Activated CD8-positive, alpha-beta T cell treated with anti-CD3 and anti-CD28 coated beads for 36 hours (primary cell): ENCODE measurements at places on chromosomes 12 and 14.
A peak's percentile ranks its signal among the peaks of the same experiment; 100 is the strongest.

DNA sequence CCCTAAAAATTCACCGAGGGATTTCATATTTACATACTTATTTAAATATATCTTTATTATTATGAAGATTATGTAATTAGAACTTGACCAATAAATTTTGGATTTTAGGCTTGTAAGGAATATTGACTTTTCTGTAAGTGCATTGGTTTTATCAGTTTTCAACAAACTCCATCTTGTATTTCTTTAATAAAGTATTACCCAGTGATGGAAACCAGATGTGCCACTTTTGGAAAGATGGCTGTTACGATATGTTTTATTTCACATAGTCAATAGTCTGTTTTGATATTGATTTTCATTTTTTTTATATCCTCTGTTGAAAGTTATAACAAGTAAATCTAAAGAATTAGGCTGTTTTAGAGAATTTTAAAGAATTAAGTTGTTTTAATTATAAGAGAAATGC lies 1.8 kb downstream of the MON2 start:
- DNase-seq = no peak

DNA sequence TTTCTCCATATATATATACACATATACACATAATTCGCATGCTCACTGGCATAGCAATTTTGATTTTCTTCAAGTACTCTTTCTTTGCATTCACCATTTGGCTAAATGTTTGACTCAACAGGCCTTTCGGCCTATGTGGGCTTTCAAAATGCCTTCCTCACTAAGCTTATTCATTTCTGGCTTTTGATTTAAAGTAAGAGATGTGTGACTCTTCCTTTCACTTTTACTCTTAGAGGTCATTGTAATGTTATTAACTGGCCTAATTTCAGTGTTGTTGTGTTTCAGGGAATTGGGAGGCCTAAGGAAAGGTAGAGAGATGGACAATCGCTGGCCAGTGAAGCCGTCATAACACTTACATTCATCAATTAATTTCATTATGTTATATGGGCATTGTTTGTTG lies 14.5 kb upstream of the KLRD1 start:
- peak; percentile 53 for DNase-seq

GRCh38 chr14:95440496-95440895 lies 76.0 kb downstream of the SYNE3 start:
- no peak for DNase-seq

- no peak for DNase-seq
These were observed 7.4 kb upstream of the LLPH start for GRCh38 chr12:66137937-66138336.

DNA sequence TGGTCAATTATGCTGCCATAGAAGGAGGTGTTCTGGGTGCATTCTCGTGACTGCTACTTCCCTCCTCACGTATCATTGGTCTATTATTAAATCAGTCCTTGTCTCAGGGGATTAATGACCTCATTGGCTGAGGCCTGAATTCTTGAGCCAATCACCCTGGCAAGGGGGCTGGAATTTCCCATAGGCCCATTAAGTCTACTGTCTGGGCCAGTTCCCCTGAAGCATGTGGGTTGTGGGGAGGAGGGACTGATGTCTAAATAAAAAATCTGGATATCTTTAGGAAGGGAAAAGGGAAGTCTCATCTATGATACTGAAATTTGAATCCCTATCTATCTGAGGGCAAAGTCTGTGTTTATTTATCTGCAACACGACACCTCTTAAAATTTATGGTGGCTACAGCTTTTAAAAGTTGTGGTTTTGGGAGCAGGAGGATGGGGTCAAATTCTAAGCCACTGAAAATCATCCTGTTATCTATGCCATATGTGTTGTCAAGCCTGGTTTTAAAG lies 71.9 kb downstream of the DYRK2 start:
- DNase-seq = no peak

DNA sequence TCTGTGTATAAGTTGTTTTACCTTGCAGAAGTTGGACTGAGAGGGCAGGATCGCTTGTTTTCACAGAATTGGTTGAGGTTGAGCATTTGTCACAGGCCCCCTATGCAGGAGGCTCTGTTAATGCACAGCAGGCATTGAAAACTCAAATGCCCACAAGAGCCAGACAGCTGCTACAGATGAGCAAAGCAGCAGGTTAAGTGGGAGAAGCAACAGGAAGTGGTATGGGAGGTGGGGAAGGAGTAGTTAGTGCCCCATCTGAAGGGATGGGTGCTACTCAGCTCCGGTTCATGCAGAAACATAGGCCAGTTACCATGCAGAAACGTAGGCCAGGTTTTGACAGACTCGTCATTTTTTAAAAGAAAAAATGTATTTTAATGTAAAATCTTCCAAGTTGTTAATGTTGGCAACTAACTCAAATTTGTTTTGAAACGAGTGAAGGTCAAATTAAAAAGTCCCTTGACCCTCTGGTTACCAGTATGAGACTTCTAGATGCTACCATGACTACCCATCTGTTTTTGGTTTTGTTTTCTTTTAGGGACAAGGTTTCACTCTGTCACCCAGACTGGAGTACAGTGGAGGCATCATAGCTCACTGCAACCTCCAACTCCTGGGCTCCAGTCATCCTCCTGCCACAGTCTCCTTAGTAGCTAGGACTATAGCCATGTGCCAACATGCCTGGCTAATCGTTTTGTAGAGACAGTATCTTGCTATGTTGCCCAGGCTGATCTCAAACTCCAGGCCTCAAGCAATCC lies 84.7 kb upstream of the FRMD6 start:
- DNase-seq = peak; percentile 33

GRCh38 chr12:64670019-64670418 lies 59.7 kb downstream of the RASSF3 start:
- peak; percentile 33 for DNase-seq
